ENCODE measurements at places on chromosomes 1 and 21.

DNA sequence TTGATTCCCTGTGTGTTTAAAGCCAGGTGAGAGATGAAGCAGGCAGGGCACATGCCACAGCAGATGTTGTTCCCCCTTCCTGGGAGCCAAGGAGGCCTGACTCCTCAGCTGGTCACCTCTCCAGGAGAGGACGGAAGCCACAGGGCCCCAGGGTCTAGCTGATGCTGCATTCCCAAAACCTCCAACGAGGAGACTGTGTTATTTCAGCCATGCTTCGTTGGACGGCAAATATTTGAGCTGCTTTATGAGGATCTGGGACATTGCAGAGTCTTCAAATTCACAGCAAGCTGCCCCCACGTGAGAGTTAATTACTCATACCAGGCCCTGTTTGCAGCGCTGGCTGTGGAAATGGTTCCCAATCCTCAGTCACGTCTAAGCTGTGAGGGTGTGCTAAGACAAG is 85.3 kb downstream of the CDC7 start:
- no peak for DNase-seq

DNA sequence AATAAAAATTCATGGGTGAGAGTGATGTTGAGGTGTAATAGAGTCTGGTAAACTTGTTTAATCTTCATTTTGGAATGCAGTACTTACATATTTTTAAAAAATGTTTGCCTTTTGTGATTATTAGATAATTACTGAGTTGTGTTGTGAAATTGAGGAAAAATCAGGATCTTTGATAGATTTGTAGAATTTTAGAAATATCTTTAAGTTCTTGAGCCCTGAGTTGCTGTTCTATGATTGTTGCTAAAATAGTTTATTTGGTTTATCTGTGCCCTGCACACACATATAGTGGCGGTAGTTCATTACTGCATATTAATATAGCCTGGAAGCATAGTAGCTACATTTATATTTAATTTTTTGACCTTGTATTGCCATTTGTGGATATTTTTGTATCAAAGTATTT is 1.6 kb downstream of the B3GALT2 start:
- no peak for DNase-seq

GRCh38 chr1:229328598-229329362 is 14.1 kb downstream of the CCSAP start:
- DNase-seq, result no peak

- DNase-seq, result no peak
These were observed 123.3 kb downstream of the HMCN1 start for GRCh38 chr1:185857442-185857841.

GRCh38 chr1:206025283-206025820 is 1.7 kb upstream of the CTSE start:
- DNase-seq, result no peak

DNA sequence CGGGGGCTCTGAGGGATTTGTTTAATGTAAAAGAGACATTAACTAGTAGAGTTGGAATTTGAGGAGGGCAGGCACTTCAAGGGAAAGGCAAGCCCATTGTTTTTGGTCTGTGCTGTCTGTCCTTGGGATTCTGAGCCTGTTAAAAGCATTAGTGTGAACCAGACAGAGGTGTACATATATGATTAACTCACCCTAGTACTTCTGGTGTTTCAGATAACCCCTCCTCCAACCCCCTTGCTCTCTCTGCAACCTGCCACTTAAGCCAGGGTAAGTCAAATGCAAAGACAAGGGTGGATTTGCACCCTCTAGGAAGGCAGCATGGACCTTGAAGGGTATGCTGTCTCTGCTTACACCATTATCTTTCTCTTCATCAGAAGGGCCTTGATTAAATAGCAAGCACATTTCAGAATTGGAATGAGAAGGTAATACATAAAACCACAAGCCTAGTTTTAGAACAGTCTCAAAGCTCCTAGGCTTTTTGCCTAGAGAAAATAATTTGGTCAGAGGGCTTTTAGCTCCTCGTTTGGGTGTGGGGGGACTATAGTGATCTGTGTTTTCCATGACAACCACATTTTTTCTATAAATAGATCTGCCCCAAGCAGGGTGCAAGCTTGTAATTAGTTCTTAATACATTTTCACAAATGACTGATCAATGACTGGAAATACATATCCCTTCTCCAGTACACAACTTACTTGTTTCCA is 120.7 kb upstream of the SGIP1 start:
- no peak for DNase-seq

- DNase-seq, result no peak
These were observed 3.8 kb downstream of the CNR2 start for GRCh38 chr1:23909412-23909811.

DNA sequence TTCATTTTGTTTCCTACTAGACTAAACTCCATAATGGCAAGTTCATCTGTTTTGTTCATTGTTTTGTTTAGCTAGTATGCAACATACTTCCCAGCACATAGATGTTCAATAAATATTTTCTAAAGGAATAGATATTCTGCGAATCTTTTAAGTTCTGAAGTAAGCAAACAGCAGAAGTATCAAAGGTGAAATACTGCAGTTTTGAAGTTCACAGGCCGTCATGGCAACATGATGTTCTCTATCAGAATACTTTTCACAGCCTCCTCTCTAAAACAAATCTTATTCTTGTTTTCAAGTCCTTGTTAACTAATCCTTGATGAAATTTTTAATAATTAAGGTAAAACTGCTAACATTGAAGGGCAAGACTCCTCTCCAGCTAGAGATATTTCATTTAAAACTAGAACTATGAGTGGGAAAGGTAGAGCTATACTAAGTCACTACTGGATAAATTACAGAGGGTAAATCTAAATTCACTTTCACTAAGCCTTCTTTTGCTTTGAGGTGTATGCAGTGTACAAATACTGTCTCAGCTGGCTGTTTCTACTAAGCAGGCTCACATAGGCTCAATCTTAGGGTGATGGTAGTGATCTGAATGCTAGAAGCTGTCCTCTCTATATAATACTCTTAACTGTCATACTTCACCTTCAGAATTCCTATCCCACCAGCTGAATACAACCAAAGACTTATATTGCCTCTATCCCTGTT is 96.7 kb downstream of the ZZZ3 start:
- DNase-seq, result no peak

- no peak for DNase-seq
These were observed 12.1 kb upstream of the EPHA10 start for GRCh38 chr1:37776946-37777516.

- DNase-seq, result peak; percentile 86
These were observed 29.1 kb upstream of the GRHL3 start for GRCh38 chr1:24289937-24290595.

- no peak for DNase-seq
These were observed 432.3 kb downstream of the DPYD start for GRCh38 chr1:97488530-97488929.

DNA sequence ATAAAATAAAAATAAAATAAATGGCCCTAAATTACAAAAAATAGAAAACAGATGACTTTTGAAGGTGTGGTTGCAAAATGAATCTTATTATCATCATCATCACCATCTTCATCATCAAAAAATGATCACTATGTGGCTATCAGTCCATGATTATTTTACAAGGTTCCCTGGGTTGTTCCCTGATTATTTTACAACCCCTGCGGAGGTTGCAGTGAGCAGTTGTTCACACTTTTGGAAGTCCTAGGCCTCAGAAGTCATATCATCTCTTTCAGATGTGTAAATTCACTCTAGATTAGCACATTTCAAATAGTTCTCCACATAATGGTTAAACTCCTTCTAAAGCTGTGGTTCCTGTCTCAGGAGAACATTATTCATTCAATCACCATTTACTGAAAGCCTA is 57.4 kb upstream of the NR5A2 start:
- no peak for DNase-seq

DNA sequence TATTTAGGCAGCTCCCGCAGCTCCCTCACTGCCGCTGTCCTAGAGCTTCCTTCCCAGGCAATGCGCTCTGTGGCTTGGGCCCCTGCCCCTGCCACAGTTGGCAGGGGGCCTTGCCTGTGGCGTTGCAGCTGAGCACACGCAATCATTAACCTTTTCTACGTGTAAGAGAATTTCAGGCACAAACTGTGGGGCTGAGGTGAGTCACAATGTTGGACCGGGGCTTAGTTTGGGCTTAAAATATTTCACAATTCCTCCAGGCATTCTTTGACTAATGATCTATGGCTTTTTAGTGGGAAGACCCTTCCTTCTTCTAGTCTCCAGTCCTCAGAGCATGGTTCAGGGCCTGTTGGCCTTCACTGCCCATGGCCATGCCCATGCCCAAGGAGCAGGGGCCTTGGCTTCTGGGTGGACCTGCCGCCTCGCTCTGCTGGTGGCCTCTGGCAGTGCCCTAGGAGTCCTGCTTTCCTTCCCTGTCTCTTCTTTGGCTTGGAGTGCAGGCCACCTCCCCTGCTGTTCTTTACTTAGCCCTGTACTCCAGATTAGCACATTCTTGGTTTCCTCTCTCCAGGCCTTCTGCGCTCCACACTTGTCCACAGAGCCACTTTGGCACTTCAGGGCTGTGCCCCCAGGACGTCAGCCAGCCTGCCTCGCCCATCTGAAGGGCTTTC is 39.2 kb downstream of the MAPKAPK2 start:
- DNase-seq, result no peak

GRCh38 chr1:19179597-19180264 is 30.3 kb downstream of the UBR4 start:
- DNase-seq, result no peak

- peak; percentile 10 for DNase-seq
These were observed 108.9 kb downstream of the CAPN8 start for GRCh38 chr1:223556414-223557129.

DNA sequence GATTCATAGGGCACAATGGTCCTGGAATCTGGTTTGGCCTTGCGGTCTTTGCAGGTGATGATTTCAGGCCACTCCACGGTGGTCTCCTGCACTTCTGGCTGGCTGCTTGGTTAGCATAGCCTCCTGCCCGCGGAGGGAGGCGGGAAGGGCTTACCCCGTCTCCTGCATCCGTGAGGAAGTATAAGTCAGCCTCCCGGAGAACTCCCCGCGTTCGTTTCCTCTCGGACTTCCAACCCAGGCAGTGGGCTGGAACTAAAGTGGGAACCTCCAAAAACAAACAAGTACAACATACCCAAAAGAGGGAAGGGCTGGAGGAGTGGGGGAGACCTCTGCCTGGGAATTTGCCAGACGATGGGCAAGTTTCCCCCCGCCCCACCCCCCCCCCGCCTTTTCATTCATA is 939 bp upstream of the CCN1 start:
- no peak for DNase-seq

- no peak for DNase-seq
These were observed 6.7 kb downstream of the FBXO6 start for GRCh38 chr1:11670747-11671146.

DNA sequence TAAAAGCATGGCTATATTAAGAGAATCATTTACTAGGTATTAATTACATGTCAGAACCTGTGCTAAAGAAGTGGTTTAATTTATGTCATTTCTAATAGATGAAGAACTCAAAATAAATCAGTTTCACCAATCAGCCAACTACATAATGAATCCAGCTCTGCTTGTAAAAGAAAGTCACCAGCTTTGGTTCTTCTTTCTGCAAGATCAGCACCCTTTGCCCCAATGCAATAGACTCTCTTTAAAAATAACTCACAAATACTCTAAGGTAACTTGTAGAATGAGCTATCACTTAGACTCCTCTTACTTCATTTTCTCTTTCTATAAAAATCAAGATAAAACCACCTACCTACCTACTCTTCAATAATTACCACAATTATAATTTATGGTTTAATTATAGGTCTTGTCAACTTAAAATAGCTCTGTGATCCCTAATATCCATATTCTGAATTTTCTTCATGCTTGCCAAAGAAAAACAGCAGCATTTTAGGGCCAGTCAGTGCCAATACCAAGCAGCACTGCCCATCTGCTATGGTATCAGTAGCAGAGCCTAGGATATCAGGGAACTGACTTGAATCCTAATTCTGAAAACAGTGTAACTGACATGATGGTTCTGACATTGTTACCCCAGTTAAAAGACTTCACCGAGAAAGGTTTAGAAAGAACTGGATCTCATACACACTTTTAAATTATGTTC is 11.3 kb downstream of the SLC19A2 start:
- no peak for DNase-seq

DNA sequence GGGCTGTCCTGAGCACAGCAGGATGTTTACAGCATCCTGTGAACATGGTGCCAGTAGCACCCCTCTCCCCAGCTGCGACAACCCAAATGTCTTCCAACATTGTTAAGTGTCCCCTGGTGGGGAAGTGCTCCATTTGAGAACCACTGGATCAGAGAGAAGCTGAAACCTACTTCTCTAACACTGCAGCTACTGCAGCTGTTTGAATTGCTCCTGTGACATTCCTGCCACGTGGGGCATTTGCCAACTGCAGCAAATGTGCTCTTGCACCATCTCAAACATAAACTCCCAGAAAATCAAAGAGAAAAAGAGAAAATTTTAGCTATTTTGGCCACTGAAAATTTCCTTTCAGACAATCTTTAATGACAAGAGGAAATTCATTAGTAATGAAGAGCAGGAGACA is 11.0 kb downstream of the SLC2A5 start:
- DNase-seq, result no peak

DNA sequence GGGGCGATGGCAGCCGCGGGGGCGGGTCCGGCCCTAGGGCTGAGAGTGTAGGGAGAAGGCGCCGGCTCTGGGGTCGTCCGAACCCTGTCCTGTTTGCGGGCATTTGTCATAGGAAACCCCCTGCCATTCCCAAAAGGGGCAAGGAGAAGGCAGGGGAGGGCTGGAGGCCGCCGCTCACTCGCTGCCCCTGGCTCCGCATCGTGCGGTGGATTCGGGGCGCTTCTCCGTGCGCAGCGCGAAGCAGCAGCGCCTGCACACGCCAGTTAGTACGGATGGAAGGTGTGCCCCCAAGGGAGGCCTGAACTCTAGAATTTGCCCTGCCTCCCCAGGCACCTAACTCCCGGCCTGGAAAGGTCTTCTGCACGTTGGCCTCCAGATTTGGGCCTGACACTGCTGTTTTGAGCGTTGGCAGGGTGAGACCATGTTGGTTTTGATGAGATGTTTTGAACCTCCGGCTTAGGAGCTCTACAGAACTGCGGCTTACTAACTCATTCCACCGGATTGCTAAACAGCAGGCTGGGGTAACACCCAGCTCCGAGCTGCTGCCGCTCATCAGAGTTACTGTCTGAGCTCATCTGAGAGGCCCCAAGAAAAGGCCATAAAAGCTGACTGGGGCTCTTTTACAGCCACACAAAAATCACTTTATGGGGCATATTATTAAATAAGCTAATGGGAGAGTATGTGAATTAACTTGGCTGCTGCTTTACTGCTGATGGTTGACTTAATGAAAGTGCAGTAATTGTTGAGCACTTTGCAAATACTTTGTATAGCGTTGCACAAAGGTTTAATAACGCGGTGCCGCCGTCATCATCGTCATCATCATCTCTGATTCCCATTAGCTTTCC is 987 bp downstream of the GPR137B start:
- DNase-seq, result no peak

DNA sequence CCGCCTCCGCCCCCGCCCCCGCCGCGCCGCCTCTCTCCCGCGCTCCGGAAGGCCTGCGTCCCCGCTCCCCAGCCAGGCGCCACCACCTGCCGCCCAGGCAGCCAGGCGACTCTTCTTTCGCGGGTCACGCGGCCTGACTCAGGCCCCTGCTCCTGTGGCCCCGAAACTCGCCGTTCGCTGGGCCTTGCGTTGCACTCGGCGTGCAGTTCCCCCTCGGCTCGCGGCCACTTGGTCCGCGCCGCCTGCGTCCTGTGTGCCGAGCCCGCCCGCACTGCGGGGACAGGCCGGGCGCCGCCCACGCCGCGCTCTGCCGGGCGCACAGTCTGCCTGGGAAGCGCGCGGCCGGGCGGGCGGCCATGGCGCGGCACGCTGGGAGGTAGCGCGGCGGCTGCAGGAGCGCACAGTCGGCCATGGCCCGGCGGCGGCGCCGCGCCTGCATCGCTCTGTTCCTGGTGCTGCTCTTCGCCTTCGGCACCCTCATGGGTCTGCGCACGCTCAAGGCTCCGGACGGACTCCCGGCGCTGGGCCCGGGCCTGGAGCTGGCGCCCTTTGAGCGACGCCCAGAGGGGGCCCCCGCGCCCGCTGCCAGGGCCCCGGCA is at the start of gene MANEAL:
TSS of gene MANEAL (plus strand) at position 75 of the 599 bp plus-strand sequence. CDS start at position 411, 336 bp downstream.
- peak; percentile 82 for DNase-seq

Measured in NCI-H2029 (cell line).